Muscle of arm (tissue), 14 donors: ENCODE measurements at places on chromosomes 7 and 10.

GRCh38 chr7:127802845-127803244 lies 150.9 kb downstream of the SND1 start:
- DNase-seq, result no peak

DNA sequence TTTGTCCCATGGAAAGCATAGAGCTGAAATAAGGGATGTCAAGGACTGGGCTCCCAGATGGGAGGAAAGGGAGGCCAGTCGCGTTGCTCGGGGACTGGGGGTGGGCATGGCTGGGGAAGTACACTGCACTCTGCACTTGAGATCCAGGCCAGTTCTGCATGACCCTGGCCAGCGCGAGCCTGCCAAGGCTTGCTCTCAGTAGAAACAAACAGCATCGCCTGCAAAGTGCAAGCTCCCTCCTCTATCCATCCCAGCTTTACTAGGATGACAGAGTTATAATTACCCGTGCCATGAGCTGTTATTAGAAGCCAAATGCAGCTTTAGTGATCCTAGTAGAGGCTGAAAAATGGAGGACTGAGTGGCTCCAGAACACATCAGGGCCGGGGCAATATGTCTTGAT lies 43.9 kb upstream of the PDCD4 start:
- DNase-seq, result no peak

GRCh38 chr7:44712012-44712411 lies 36.6 kb upstream of the ZMIZ2 start:
- DNase-seq, result no peak

DNA sequence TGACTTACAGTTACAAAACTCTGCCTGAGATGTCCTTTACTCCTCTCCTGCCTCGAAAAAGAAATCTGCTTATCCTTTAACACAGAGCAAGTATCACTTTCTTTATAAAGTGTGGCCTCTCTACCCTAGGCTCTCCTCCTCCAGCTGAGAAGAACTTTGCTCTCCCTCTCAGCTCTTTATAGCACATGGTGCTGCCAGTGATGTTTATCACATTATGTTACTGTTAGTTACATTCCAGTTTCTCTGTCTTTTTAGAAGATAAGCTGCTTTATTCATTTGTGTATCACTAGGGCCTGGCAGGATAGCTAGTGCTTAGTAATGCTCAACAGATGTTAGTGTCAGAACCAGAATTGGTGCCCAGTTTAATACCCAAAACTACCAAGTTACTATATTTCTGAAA lies 41.1 kb upstream of the TMEM229A start:
- no peak for DNase-seq

DNA sequence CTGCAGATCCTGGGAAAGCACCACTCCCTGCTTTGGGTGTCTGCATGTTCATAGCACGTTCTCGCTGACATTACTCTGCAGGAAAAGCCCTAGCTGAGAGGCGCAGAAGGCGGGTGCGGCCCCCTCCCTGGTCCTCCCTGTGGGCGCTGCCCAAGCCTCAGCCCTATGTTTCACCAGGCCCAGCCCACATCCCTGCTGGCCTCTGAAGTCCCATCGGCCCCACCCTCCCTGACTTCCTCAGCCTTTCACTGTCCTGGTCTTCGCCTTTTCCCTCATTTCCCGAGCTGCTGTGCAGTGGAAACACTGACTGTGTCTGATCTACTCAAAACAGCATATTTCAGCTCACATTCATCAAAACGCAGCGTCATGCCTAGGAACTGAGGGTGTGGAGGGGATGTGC lies 36.3 kb upstream of the DIP2C start:
- peak; percentile 11 for DNase-seq

- DNase-seq, result no peak
Measured at GRCh38 chr7:75623390-75624133, 115.2 kb downstream of the HIP1 start.

- no peak for DNase-seq
Measured at GRCh38 chr7:84245835-84246234, 51.2 kb upstream of the SEMA3A start.

DNA sequence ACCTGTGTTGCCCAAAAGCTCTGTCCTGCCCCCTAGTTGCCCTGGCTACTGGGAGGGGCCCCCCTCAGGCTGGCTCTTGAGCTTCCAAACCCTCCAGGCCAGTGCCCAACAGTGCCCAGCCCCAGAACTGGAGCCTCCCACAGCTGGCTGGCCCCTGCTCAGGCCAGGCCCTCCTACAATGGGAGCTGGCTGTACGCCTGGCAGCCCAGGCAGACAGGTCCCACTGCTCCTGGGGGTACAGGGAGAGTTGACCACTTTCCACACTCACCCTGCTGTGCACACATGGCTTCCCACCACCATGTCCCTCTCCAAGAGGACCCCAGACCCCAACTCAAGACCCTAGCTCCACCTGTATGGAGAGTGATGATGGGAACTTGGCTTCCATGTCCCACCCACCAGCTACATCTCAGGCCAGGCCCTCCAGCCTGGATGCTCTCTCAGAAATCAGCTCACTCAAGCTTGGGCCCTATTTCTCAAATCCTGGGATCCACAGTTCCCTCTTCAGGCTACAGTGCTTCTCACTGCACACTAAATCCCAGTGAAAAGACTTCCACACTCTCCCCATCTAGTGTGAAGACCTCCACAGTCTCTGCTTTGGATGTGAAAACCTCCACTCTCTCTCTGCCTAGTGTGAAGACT lies 92.6 kb downstream of the OAT start:
- no peak for DNase-seq

- no peak for DNase-seq
Measured at GRCh38 chr10:16894821-16895220, 77.6 kb upstream of the RSU1 start.

GRCh38 chr7:111137296-111138192 lies 46.6 kb downstream of the LRRN3 start:
- DNase-seq, result no peak

DNA sequence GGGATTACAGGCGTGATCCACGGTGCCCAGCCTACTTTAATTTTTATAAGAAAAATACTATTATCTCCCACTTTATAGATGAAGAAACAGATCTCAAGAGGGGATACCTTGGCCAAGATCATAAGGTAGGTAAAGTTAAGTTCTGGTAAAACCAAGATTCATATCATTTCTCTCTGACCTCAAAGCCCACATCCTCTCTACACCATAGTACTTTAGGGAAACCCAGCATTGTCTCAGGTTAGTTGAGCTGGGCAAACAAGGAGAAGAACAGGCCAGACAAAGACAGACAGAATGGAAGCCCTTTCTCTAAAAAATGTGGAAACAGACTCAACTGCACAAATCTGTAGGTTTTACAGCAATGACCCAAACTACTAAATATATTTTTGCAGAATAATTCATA lies 197.7 kb upstream of the FRMD4A start:
- DNase-seq, result no peak

DNA sequence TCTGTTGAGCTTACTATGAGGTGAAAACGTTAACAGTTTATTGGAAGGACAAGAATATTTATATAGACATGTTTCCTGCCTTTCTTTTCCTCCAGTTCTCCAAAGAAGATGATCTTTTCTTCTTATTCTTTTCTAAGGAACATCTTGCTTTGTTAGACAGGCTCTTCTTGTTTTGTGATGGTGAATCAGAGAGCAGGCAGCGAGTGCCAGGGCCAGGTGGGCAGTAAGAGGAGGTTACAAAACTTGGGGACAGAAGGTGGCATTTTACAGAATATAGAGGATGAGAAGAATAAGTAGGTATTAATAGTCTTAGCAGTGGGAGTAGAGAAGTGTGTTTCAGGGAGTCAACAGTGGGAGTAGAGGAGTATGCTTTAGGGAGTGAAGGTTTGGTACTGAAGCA lies 223.6 kb downstream of the ARL4A start:
- DNase-seq, result no peak

DNA sequence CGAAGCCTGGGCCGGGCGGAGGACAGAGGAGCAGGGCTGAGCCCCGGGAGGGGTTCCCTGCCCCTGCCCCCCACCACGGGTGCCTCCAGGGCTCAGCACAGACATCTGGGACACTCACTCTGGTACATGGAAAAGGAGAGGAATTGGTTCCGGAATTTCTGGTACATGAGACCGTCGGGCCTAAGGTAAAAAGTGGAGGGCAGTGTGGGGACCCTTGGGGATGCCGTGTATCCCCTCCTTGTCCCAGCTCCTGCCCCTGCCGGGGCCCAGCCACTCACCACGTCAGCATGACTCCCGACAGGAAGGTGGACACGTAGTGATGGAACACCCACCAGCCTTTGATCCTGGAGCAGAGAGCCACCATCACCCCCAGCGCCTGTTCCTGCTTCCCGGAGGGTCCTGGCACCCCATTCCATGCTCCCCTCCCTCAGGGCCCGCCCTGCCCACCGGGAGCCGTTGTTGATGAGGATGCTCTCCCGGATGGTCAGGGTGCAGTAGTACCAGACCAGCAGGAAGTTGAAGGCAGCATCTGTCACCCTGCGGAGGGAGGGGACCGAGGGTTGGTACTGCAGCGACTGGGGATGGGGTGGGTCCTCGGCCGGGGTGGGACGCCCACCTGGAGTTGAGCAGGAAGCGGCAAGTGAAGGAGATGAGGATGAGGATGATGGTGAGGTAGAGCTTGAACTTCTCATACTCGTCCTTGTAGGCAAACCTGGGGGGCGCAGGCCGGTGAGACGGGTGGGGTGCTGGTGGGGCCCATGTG lies 6.4 kb downstream of the TMEM120A start:
- no peak for DNase-seq

DNA sequence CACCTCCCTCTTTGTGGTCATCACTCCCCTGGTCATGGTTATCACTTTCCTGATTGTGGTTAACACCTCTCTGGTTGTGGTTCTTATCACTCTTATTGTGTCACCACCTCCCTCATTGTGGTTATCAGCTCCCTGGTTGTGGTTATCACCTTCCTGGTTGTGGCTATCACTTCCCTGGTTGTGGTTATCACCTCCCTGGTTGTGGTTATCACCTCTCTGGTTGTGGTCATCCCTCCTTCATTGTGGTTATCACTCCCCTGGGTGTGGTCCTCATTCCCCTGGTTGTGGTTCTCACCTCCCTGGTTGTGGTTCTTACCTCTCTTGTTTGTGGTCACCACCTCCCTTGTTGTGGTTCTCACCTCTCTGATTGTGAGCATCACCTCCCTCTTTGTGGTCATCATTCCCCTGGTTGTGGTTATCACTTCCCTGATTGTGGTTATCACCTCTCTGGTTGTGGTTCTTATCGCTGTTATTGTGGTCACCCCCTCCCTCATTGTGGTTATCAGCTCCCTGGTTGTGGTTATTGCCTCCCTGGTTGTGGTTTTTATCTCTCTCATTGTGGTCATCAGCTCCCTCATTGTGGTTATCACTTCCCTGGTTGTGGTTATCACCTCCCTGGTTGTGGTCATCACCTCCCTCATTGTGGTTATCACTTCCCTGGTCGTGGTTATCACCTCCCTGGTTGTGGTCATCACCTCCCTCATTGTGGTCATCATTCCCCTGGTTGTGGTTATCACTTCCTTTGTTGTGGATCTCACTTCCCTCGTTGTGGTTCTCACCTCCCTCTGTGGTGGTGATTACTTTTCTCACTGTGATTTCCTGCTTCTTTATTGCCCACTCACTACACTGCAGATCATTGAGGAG lies 106.7 kb downstream of the GPR26 start:
- DNase-seq, result no peak

GRCh38 chr7:140041659-140042385 lies 20.9 kb downstream of the PARP12 start:
- DNase-seq, result no peak

DNA sequence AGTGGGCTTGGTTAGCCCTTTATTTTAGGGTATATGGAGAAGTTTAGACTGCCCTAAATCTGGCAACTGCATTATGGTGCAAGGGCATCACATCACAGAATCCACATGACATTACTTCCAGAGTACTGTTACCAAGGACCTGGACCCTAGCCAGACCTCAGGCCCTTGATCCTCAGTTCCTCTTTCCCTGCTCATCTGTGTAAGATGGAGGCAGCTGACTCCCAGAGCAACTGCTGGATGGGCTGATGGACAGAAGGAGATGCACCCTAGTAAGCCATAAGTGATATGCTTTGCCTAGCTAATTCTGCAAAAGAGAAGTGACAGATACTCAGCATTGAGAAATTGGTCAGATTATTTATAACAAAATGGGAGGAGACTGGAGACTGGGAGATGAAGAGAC lies 131.7 kb downstream of the DYNC1I1 start:
- DNase-seq, result no peak

DNA sequence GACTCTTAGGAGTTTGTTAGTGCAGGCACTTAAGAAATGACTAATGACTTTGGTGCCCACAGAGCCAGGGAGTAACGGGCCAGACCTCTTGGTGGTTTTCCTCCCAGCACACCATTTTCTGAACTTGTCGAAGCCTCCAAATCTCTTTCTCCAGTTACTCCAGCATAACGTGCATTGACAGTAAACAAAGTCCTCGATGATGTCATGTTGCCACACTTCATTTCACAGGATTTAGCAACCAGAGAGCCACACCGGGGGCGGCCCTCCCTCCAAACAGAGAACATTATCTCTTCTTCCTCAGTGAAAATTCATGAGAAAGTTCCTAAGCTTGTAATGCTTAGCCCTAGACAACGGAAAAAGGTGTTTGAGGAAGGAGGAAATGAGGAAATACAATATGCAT lies 4.0 kb upstream of the SVOPL start:
- DNase-seq, result no peak

DNA sequence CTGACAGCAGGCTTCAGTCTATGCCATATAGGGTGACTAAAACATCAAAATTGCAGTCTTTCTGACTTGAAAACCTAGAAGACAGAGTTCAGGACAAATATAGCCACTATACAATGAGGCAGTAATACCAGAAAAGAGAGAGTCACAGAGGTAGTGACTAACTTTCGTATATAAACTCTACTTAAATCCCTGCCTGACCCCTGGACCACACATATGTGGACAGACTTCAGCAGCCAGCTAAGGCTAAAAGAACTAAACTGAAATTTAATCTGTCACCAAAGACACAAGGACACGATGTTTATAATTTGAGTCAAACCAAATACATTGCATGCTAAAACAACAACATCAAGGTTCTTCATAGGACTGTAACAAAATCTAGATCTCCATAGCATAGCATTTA lies 64.6 kb upstream of the MACROH2A2 start:
- no peak for DNase-seq

- DNase-seq, result peak; percentile 38
Measured at GRCh38 chr10:100890673-100891317, 22.0 kb upstream of the SLF2 start.

- DNase-seq, result no peak
Measured at GRCh38 chr7:78420001-78420400, 621.4 kb downstream of the PHTF2 start.

DNA sequence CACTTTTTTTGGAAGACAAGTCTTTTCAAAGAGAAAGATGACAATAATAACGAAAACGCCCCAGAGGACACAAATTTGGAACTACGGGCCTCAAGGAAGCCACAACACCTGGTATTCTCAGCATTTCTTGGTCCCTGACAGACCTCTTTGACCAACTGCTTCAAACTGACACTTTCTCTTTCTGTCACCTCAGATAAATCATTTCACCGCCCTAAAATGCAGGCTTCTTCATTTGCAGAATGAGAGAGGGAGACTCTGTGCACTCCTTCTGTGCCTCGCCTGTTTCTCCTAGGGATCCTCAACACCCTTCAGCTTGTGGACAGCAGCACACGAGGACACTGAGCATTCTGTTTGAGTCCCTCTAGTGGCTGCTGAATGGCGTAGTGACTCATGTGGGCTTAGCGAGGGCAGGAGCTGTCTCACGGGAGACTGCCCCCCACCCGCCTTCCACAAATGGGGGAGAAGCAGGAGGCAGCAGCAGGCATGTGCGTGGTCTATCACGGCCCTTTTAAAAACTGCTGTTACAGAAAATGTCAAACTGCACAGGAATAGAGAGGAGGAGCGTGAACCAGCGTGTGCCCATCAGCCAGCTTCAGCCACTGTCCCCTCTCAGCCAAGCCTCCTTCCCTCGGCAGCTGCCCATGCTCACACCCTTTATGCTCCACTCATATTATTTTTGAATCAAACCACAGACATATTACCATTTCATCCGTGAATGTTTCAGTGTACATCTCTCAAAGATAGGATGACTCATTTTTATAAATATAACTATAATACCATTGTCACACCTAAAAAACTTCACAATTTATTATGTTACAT lies 41.4 kb downstream of the GSDME start:
- no peak for DNase-seq
